Stimulated activated CD4-positive, alpha-beta T cell treated with anti-CD3 and anti-CD28 coated beads, Interleukin-1b, Interleukin-23, amount 100 ng/mL, for 48 hours (primary cell): ENCODE measurements at places on chromosomes 5 and 9.

DNA sequence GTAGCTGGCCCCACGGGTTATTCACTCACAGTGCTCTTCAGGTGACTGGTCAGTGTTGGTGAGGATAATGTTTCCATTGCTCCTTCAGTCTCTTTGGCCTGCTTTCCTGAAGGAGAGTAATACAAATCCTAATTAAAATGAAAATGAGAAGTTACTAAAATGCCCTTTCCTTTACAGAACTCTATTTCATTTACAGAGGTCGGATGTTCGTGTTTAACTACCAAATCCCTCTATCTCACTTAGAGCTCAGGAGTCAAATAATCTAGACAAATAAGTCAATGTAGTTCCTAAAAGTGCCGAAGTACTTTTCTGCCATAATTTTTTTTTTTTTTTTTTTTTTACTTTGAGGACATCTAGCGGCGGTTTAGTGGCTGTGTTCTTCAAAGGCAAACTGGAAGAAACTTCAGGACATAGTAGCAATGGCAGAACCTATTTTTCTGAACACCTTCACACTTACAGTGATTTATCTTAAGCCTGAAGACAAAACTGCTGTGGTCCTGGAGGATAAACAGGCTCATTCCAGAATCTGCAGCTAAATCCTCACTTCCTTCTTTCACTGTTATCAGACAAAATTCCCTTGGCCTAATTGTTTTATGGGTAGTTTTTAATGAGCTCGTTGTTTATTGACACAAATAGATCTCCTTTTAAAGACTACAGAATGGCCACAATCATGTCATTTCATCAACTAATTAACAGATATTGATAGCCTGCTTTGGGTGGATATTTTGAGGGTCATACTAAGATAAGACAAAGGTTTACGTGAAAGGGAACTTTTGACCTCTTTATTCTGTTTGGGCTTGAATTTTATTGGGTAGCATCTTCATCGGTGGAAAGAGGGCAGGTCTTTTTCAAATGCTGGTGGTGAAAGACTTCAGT lies 207.6 kb upstream of the DMRTA1 start:
- DNase-seq = no peak

DNA sequence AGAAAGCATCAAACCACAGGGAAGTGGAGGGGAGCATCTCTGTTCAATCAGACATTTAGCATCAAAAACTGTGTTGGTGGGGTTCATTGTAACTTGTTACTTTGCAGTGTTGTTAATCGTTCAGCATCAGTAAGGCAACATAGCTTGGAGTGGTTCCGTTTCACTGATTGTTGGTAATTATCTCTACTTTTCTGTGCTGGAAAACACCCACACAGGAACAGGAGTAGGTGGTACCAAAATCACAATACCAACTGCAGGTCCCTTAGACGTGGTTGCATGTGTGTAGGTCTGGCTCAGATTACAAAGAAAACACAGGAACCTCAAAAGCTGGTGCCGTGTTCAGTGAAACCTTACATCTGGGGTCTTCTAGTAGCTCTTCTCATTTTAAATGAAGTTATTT lies 146.8 kb downstream of the RNF180 start:
- no peak for DNase-seq

GRCh38 chr9:20732118-20732517 lies 48.1 kb downstream of the FOCAD start:
- DNase-seq = no peak

DNA sequence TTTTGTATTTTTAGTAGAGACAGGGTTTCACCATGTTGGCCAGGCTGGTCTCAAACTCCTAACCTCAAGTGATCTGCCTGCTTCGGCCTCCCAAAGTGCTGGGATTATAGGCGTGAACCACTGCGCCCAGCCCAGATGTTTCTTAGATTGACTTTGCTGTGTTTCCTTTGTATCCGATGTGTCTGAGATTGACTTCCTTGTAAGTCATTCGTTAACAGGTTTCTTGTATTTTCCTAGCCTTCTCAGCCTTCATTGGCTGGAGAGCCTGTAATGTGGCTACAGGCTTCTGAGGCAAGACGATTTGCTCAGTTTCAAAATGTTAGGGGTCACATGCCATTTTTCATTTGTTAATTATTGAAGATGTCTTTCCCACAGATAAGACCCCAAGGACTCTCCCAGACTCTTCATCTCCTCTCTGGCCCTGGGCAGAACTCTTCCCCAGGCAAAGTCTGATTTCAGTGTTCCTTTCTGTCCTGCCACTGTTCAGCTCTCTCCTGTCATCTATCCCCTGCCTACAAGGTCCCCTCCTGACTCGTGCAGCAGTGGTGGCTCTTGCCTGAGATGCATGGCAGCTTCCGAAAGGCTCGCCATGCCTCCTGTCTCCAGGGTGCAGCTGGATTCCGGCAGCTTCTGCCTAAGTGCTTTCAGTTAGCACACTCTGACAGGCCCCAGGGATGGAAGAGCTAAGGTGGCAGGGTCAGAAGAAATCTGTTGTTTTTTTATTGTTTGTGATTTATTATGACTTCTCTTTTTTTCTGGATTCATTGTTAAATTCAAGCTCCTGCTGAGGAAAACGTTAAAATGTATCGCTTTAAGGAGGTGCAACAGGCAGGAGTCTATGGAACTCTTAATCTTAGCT lies 206.4 kb downstream of the AOPEP start:
- no peak for DNase-seq

- DNase-seq = no peak
Measured at GRCh38 chr5:132640613-132641012, 17.4 kb upstream of the IL13 start.

DNA sequence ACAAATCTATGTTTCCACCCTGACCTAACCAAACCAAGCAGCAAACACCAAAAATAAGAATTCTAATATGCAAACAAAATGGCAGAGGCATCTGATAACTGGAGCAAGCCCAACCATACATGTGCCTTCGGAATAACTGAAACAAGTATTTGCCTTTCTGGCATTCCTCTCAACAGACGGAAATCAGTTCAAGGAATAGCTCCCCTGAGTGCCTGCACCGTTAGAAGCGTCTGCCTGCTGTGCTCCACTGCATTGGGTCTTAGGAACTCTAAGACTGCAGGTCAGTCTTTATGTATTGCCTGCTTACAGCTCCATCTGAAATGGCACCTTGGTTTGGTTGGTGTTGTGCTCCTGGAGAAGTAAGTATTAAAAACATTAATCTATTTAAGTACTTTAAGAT lies 98.5 kb downstream of the MRPS27 start:
- no peak for DNase-seq

DNA sequence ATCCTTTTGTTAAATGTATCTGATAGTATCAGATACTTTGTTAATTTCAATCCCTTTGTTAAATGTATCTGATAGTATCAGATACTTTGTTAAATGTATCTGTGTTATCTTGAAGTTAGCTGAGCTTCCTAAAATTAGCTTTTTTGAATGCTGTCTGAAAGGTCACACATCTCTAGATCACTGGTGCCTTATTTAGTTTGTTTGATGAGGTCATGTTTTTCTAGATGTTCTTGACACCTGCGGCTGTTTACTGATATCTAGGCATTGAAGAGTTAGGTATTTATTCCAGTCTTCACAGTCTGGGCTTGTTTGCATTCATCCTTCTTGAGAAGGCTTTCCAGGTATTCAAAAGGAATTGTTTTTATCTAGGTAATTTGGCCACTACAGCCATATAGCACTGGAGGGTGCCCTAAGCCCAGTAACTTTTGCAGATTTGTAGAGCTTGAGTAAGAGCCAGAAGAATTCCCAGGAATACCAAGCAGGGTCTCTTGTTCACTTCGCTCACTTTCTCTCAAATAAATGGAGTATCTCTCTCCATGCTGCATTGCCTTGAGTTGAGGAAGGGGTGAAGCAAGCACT lies 435.4 kb upstream of the GRAMD2B start:
- DNase-seq = no peak

GRCh38 chr9:38127271-38127839 lies 58.3 kb upstream of the SHB start:
- DNase-seq = peak; percentile 6

DNA sequence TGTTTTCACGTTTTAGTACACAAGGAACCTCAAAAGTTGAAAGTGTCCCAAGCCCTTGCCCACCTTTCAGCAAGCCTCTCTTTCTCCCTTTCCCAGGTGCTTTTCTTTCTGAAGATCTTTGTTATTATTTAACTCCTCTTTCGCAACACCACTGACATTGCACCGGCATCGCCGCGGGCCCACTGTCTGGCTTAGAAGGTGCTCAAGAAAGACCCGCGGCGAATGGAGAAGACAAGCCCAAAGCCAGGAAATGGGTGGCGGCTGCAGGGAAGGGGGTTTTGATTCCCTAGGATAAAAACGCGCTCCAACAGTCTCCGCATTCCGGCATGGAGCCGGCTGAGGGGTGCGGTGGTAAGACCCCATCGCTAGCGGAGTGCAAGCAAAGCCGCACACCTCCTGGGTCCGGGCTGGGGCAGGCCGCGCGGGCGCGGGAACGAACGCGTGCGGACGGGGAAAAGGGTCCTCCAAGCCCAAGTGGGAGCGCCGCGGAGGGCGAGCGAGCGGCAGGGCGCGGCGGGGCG lies 404 bp upstream of the AFAP1L1 start:
- no peak for DNase-seq

DNA sequence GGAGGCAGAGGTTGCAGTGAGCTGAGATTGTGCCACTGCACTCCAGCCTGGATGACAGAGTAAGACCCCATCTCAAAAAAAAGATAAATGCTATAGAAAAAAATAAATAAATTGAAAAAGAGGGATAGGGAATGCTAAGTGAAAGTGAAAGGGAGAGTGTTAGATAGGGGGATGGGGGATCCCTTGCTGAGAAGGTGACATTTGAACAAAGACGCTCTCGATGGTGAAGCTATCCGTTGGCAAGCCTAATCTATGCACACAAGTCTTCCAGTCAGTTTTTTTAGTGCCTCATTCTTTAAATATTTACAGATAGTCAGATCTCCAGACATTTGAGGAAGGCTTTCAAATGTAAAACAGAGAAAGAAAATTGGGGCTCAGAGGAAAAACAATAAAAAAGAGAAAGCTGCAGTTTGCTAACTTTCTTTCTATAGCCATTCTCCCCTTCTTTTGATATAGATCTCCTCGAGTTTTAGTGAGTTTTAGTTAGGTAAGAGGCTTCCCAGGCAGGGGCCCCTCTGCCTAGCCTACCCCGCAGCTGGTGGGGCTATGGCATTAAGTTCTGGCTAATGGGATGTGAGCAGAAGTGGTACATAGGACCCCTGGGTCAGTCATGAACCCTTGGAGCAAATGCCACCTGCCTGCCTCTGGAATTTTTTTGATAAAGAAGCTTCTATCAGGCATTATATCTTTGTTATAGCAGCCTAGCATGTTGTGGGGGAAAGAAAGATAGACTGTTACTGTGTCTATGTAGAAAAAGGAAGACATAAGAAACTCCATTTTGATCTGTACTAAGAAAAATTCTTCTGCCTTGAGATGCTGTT lies 12.0 kb downstream of the GLRX start:
- no peak for DNase-seq

DNA sequence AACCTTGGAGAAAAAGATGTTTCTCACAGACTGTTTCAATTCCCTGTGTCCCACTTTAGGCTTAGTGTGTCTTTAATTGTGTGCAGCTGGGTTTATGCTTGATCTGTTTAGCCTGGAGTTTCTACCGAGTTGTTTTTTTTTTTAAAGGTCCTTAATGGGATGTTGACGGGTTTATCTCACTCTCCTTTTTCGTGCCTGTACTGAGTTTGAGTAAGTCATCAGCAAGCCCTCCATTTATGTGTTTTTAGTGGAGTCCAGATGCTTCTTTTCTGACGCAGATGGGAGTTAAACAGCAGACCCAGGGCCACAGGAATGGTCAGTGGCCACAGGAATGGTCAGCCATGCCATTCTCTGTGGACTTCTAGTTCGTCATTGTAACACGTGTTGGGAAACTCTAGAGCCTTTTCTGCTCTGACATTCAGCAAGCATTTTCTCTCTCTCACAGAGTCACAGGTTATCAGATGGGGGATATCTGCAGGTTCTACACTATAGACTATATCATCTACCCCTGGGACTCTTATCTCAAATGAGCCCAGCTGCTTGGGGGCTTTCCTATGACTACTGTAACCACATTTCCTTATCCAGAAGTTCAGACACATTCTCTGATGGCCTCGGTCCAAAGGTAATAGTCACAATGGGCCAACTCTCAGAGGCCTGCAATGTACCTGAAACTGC lies 190.5 kb downstream of the TTLL11 start:
- DNase-seq = no peak

GRCh38 chr9:97604901-97605645 lies 28.1 kb downstream of the TSTD2 start:
- DNase-seq = no peak

DNA sequence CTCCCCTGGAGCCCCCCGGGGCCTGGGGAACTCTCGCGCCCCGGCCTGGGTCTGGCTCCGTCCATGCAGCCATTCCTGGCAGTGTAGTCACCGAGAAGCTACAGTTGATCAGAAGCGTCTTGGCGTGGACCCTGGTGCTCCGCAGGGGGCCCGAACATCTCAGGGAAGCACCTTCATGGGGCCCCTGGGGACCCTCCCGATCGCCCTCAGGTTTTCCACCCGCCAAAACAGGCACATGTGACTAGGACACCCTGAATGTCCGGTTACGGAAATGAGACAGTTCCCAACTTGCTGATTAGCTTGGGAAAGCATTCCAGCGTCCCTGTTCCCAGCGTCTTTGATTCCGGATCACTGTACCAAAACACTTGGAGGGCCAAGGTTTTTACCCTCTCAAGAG lies 472 bp downstream of the FBXO4 start:
- DNase-seq = peak; percentile 25

- no peak for DNase-seq
Measured at GRCh38 chr9:108444400-108445358, 411.1 kb downstream of the ACTL7B start.

GRCh38 chr5:124527220-124527991 lies 219.0 kb downstream of the ZNF608 start:
- DNase-seq = no peak

GRCh38 chr5:154516475-154516874 lies 38.4 kb upstream of the HAND1 start:
- no peak for DNase-seq

DNA sequence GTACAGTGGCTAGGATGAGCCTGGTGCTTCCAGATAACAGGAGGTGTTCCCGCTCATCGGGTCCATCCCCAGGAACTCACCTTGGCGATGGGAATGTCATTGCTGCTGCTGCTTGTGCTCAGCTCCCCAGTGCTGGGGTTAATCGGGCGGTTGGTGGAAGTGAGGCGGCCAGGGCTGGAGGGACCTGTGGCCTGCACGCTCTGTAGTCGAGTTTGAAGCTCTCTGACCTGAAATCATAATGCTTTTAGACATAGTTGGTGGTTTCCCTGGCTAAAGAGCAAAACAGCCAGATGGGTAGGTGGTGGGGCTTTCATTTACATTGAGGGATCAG lies 108.5 kb downstream of the DCP2 start:
- DNase-seq = no peak
